ENCODE measurements at places on chromosomes 5 and 9.

- no peak for DNase-seq
Measured at GRCh38 chr5:68191083-68191791, 24.3 kb upstream of the PIK3R1 start.

DNA sequence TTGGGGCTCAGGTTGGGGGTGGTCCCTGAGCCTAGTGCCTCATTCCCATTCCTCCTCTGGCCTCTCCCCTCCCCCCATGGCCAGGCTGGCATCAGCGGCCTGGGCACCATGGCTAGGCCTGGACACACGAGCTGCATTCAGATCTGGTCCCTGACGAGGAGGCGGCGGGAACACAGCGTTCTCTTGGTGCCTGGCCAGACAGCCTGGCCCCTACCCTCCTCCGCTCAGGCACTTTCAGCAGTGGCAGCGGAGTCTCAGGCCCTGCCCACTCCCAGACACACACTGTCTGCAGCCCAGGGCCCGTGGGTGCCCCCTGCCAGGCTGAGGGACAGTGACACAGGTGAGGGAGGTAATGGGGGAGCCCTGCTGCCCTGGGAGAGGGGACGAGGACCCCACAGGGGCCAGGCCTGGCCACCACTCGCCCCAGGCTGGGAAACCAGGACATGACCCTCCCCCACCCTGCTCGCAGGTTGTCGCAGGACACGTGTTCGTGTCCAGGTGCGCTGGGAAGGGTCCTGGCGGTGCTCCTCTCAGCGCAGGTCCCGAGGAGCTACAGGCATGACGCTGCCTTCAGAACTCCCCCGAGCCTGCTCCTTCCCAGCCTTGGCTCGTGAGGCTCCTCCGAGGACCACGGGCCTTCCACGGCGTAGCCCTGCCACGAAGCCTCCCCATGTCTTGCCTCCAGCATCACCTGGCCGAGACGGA, 19.9 kb upstream of the UBAC1 start:
- no peak for DNase-seq

GRCh38 chr5:132019337-132019736, 7.9 kb upstream of the ACSL6 start:
- no peak for DNase-seq

DNA sequence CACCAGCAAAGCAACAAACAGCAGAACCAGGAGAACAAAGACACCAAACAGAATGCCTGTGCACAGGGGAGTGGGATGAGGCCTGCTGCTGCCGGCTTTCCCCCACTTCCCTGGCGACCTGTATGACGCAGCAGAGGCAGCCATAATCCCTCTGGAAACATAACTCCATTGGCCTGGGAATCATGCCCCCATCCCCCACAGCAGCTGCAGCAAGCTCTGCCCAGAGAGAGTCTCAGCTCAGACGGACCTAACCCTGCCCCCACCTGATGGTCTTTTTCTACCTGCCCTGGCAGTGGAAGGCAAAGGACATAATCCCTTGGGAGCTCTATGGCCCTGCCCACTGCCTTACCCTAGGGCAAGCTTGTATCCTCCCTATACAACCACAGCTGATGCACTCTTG, 81.8 kb upstream of the FANCC start:
- DNase-seq, result no peak

GRCh38 chr5:137263371-137264005, 235.6 kb downstream of the SPOCK1 start:
- no peak for DNase-seq

DNA sequence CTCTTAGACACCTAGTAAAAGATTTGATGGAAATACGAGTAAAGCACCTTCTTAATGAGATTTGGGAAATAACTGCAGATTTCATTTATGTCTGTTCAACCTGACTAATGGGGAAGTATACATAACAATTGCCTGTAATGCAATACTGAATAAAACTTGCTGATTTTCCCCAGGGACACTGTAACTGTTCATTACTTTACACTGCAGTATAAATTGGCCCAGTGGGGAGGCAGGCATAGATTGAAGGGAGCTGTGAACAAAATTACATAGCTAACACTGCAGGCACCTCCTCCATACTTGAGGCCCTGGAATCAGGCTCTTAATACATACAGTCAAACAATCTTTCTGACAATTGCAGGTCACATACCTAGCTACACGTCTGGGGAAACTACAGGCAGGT, 216.2 kb downstream of the PTPRD start:
- no peak for DNase-seq

DNA sequence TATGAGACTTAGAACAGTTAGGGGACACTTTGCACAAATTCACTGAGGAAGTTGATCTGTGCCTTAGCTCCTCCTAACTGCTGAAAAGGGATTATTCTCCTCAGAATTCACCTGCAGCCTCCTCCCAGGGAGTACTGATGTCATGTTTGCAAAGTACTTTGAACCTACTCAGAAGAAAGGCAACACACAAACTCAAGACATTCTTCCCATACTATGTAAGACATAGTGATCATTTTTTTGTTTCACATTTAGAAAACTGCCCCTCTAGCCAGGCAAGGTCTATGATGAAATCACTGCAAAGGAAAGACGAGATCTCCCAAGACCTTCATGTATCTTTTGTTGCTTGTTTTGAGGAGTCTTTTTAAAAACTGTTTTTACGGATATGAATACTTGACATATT, 10.6 kb upstream of the VLDLR start:
- no peak for DNase-seq

DNA sequence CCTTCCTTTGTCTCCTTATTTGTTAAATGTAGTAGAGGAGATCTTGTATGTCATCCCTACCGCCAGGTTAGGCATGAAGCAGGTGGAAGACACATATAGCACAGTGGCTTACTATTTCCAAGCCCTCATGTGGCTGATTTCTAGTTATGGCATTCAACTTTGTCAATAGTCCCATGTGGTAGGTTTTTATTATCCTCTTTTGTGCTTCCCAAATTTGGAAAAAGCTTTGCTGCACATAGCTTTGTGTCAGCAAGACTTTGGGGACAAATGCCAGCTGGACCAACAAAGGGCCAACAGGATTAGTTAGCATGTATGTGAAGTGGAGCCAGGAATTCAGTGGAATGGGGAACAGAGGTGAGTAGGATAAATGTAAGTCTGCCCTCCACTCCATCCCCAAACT, 276.3 kb downstream of the PSAT1 start:
- no peak for DNase-seq

DNA sequence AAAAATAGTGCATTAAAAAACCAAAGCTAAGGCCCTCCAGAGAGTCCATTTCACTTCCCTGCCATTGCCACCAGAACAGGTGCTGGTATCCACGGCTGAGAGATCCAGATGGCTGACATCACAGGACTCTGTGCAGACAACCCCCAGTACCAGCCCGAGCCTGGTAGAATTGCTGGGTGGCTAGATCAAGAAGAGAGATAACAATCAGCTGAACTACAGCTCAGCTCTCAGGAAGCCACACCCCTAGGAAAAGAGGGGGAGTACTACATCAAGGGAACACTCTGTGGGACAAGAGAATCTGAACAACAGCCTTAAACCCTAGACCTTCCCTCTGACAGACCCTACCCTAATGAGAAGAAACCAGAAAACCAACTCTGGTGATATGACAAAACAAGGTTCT, 73.8 kb upstream of the SLIT3 start:
- DNase-seq, result no peak

DNA sequence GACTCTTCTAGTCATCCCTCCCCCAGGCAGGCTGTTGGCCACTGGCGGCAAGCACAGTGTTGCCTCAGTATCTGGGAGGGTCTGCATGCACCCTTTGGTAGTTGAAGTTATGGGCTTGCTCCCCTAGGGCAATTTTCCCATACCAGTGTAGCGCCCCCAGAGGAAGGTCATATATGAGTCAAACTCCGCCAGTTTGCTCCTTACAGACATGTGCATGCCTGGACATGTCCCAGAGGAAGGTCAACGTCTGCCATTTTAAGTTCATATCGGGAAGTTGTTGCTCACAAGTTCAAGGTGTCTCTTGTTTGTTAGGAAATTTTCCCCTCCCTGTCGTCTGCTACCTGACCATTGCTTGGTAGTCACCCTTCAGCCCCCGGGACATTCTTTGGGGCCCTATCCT, 51.3 kb upstream of the MROH2B start:
- no peak for DNase-seq

- no peak for DNase-seq
Measured at GRCh38 chr5:154745349-154745748, 9.8 kb upstream of the LARP1 start.

DNA sequence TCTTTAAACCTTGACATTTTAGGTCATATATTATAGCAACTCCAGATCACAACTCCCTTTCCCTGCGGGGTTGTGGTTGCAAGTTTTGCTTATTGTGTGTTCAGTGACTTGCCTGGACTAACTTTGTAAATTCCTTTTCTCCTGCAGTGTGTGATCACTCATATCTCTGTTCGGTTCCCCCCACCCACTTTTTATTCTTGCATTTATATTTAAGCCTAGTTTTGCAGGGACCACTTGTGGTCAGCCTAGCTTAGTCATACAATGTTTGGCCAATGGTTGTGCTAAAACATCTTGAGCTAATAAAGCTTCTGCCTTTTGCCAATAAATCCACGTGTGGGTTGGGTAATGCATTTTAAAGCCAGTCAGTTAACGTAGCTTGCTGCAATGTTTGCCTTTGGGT, 146.5 kb upstream of the IRX4 start:
- no peak for DNase-seq

DNA sequence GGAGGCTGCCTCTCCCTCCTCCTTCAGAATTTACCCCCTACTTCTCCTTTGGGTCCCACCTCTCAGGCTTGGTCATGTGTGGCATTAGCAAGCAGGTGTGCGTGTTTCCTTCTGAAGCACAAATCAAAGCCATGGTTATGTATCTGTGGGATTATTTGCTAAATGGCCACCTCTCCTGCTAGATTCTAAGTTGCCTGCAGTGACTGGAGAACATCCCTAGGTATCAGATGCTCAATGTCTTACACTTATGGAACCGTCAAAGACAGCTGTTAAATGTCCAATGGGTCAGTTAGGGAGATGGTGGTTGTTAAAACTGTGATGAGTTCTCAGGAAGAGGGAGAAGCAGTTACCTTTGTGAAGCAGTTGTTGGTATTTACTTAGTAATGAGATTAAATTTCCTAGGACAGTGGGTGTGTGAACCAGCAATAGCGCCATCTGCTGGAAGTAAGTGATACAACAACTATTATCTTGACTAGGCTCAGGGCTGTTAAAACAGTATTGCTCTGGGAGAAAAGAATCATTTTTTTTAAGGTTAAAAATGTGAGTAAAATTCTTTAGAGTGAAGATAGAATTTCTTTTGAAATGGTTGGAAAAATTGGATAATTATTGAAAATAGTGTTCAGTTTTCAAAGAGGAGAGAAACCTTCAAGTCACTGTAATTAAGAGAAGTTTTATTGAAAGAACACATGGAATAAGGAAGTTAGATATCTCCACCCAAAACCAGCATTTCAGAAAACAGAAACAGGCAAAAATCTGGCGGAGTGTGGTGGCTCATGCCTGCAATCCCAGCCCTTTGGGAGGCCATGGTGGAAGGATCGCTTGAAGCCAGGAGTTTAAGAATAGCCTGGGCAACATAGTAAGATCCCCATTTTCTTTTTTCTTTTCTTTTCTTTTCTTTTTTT, 71.3 kb downstream of the TMC1 start:
- DNase-seq, result peak; percentile 77

GRCh38 chr9:95406121-95406520, 88.6 kb upstream of the FANCC start:
- peak; percentile 53 for DNase-seq

GRCh38 chr9:113361304-113362018, 12.1 kb downstream of the BSPRY start:
- DNase-seq, result no peak

DNA sequence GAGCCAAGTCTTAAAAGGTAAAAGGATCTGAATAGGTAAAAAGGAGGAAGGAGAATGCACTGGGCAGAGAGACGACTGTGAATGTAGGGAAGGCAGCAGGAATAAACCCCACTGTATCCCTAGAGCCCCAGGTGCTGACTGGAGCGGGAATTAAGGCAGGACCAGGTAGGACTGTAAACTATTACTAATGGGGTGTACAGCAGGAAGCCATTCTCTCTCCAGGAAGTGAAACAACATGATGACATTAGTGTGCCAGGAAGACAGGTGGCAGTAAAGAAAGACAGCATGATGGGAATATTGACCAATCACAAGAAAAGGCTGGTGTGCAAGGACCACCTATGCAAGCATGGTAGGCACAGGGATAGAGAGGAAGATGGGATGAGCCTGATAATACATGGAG, 433.0 kb downstream of the DNAH5 start:
- no peak for DNase-seq

- no peak for DNase-seq
Measured at GRCh38 chr9:27183701-27184100, 74.7 kb downstream of the TEK start.

DNA sequence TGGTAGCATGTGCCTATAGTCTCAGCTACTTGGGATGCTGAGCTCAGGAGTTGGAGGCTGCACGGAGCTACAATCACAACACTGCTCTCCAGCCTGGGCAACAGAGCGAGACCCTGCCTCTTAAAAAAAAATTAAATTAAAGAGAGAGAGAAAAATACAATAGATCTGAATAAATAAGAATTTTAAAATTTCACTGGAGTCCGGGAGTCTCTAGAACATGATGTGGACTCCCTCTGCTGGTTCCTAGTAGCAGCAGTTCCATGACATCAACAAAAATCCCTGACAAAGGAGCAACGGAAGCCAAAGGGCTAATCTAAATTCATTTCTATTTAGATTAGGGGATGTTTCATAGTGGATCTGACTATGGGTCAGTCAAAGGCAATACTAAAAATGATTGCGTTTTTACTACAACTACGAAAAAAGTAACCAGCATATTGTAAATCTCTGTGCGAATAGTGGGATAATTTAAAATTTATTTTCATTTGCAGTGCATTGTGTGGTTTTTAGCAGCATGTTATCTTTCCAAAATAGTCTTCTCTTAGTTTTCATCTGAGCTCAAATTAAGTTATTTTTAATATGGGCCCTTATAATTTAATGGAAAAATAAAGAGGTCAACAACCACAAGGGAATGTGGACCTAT, 6.7 kb downstream of the INIP start:
- DNase-seq, result peak; percentile 33

- DNase-seq, result no peak
Measured at GRCh38 chr5:146667633-146668272, 151.8 kb upstream of the GPR151 start.

- DNase-seq, result peak; percentile 75
Measured at GRCh38 chr9:88831713-88832407, 159.4 kb upstream of the S1PR3 start.

GRCh38 chr5:83172655-83173054, 95.3 kb downstream of the XRCC4 start:
- DNase-seq, result peak; percentile 60
